ENCODE measurements at places on chromosomes 5 and 9.

GRCh38 chr9:35136866-35137265 lies 21.2 kb upstream of the ATOSB start:
- DNase-seq: no peak

DNA sequence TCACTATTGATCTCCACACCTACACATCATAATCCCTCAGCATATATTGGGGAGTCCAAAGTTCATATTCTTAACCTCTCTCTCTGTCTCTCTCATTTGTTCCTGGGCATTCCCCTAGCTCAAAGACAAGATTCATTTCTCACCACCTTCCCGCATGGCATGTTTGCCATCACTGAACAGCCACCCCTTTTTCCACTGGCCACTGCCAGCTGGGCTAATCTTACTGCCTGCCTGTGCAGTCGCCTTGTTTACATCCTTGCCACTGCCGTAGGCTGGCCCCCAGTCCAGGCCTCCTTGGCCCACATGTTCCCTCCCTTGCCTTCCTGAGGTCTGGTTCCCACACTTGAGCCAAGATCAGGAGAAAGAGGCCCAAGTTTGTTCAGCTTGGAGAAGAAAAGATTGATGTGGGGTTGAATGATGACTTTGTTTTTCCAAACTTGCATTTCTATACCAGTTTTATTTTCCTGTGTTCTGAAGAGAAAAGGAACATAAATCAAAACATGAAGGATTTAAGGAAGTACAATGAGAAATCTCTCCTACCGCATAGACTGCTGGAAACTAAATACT lies 80.2 kb downstream of the PLAC8L1 start:
- no peak for DNase-seq

DNA sequence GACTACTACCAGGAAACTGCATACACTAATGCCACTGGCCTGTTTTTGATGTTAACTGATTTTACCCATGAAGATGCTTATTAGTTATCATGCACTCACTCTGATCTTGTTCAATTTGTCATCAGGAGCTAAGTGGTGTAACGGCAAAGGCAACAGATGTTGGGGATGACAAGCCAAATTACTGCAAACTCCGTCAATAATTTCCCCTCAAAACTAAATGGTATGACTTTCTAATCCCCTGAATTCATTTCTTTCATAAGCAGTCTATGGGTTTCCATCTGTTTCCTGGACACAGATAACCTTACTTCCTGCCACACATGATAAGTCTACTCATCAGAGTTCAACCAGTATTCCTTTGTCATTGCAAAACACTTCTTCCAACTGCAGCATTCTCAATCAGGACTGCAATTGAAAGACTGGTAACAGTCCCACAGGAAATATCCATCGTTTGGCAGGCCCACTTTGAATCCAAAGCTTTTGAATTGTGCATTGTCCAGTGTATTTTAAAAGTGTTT lies 96.2 kb upstream of the SMC2 start:
- DNase-seq: no peak

DNA sequence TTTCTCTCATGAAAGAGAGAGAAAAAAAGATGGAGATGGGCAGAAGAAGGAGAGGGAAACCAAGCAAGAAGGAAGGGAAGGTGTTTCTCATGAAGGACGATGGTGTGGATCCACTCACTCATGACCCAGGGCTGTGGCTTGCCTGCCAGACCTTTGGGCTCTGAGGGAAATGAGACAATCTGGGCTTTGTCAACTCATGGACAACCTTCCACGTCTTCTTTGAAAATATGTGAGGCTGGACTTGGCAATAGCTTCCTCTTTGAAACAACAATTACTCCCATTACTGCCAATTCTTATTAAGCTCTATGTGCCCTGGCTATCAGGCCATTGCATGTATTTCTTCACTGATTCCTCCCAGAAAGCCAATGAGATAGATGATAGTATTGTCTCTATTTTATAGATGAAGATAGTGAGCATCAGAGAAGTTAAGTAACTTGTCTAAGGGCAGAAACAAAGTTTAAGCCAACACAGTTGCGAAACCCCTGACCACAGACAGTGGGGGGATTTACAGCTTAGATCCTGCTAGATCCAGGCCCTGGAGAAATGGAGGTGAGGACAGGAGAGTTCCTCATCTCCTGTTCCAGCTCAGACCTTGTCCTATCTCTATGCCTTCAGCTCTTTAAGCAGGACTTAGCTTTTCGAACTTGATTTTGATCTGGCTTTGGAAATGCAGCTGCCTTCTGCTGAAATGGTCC lies 132.4 kb downstream of the GCNT1 start:
- DNase-seq: no peak

- no peak for DNase-seq
Observed at GRCh38 chr5:80495891-80496290, 8.0 kb downstream of the FAM151B start.

DNA sequence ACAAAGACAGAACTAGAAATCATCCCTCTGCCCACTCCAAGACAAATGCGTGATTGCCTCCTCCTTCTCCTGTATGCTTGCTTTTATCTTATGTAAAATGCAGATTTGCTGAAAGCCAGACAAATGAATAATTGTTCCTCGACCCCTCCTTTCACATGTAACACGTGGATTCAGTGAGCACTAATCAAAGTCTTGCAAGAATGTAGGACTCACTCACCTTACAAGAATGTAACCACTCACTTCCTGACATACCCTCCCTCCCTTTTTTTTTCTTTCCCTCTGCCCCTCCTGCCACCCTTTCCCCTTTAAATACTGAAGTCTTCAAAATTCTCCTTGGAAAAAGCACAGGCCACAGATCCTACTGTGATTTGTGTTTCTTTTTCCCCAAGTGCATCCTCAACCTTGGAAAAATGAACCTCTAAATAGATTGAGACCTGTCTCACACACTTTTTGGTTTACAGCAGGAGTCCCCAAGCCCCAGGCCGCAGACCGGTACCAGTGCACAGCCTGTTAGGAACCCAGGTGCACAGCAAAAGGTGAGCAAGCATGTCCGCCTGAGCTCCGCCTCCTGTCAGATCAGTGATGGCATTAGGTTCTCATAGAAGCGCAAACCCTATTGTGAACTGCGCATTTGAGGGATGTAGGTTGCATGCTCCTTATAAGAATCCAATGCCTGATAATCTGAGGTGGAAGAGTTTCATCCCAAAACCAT lies 29.4 kb upstream of the HSD17B3 start:
- no peak for DNase-seq

DNA sequence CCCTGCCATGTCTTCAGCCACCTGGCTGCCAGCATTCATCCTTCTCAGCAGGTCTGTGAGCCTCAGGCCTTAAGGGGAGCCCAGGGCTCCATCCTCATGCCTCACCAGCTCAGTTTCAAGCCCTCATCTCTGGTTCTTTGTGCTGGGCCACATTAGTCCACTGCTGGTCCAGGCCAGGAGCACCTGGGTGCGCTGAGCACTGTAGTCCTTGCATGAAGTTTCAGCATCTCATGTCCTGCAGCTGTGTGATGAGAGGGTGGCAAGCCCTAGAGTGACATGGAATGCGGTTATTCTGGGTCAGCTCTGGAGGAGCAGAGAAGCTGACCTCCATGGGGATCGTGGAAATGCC lies 42.7 kb downstream of the COL5A1 start:
- no peak for DNase-seq

- no peak for DNase-seq
Observed at GRCh38 chr5:93588352-93589151, 5.5 kb downstream of the NR2F1 start.

DNA sequence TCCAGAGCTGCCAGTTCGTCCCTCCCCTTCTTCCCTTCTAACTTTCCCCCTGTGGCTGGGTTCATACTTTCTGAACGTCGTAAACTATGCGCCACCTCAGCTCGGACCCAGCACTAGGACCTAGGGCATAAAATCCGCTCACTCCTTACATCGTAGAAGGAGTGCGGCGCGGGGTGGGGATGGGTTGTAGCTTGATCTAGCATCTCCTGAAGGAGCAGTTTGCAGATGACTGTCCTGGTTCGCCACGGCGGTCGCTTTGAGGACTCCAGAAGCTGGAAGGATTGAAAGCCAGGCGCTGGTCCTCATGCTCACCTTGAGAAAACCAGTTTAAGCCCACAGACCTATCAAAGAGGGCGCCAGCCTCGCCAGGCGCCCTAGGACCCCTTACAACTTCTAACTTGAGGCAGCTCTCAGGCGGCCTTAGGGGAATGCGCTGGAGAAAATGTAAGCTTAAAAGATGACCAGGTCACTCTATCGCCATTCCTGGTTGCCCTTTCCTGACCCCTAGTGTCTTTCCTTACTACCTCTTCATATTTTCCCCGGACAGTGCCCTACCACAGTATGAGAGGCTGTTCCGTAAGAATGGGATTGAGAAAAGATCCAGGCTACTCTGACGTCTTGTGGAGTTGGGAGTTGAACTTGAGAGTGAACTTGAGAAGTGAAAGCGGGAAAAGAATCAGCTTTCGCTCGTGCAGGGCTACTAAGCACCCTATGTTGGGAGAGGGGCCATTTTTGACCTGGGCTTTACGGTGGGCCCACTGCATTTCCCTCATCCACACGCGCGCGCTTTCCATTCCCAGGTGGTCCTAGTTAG lies 2.8 kb downstream of the RORB start:
- no peak for DNase-seq

DNA sequence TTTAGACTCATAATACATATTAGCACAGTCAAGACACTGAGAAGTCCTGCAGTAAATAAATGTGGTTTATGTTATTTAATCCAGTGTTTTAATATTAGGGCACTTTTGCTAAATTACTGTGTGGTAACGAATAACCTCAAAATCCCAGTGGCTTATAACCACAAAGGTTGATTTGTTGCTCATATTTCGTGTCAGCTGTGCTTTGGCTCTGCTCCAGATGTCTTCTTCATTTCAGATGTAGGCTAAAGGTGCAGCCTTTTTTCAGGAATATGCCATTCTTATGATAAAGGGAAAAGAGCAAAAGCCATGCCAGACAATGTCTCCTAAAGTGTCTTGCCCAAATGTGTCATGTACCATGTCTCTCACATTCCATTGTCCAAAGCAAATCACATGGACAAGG lies 144.8 kb downstream of the BRINP1 start:
- DNase-seq: no peak

- no peak for DNase-seq
Observed at GRCh38 chr5:66839636-66840185, 243.5 kb downstream of the MAST4 start.

DNA sequence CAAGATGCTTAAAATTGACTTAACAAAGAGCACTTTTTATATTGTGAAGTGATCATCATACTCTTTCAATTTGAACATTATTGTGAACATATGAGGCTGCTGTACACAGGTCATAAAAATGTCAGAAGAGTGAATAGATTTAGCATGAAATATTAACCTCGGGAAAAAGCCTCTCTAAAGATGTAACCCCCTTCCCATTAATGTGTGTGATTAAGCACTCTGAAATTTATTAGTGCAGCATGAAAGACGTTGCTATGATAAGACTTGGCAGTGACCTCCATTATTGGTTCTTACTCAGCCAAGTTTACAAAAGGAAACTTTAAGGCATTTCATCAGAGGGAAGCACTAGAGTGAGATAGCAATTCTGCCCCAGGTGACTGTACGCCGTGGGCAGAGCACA lies 326.5 kb downstream of the NTRK2 start:
- DNase-seq: no peak

GRCh38 chr5:133147411-133147810 lies 95.6 kb downstream of the HSPA4 start:
- no peak for DNase-seq

GRCh38 chr5:40413743-40414142 lies 266.0 kb upstream of the PTGER4 start:
- no peak for DNase-seq

DNA sequence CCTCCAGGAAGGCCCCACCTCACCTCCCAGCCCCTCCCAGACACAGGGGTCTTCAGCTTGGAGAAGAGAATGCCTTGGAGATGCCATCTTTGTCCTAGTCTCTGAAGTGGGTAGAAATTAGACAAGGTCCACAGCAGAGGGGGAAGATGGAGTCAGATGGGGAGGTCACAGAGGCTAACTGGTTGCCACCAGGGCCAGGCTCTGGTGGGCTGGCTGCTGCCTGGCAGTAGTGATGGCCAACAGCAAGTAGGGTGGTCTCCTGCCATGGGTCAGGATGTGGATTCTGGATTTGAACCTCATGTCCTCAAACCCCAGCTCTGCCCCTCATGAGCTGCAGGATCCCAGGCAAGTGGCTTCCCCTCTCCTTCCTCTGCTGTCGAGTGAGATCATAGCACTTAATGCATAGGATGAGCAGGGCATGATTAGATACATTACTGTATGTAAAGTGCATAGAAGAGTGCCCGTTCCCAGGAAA lies 38.7 kb upstream of the NEK6 start:
- no peak for DNase-seq

GRCh38 chr9:15264918-15265317 lies 42.1 kb downstream of the TTC39B start:
- DNase-seq: no peak

DNA sequence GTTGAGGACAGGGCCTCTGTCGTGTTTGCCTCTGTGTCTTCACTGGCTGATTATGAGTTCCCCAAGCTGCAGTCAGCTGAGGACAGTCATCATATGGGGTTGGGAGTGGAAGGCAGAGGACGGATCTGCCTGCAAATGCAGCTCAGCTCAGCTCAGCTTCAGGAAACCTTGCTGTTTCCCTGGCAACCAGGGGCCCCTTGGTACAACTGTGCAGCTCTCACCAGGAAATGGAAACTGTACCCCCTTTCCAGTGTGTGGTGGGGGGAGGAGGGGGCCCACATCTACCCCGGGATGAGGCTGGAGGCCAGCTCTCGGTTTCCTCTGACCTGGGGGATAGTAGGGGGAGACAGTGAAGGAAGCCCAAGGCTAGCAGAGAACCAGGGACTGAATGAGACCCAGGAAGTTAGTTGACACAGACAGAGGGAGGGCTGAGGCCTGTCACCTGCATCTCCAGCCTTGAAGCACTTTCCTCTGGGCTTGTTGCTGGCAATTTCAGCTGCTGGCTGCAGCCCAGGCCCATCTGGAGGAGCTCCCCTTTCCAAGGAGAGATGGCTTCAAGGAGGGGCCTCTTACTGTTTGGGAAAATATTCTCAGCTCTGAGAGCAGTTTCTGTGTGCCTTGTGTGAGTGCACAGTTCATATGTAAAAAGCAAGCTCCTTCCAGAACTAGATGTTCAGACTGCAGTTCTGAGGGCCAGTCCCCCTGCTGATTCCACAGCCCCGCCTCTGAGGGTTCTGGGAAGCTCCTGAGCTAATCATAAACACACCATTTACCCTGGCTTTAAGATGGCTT lies 6.9 kb downstream of the ANXA6 start:
- no peak for DNase-seq

- DNase-seq: no peak
Observed at GRCh38 chr5:127812570-127812969, 109.4 kb downstream of the CCDC192 start.
